ENCODE measurements at places on chromosomes 11 and 22. TPM values are rescaled to one million over a fixed set of nuclear protein-coding genes. Genes with fewer than 3 reads are reported as not detected.

GRCh38 chr22:45094825-45095224, 68.9 kb upstream of the NUP50 start:
- no peak overlapping the region for H3K27ac ChIP-seq
- no peak for DNase-seq
- H3K4me1 ChIP-seq: no peaks in the 10 kb centered on the region
- no peak overlapping the region for H3K4me3 ChIP-seq
- H3K36me3 ChIP-seq: no peaks in the 10 kb centered on the region

GRCh38 chr11:46686886-46687795, 13.3 kb downstream of the ARHGAP1 start:
- no peak overlapping the region for H3K27ac ChIP-seq
- DNase-seq: no peak
- H3K27me3 ChIP-seq: no peaks in the 10 kb centered on the region
- H3K4me3 ChIP-seq: no peak overlapping the region
- H3K4me1 ChIP-seq: no peaks in the 10 kb centered on the region
- peaks cover 7% of the 10 kb centered on the region for H3K36me3 ChIP-seq

DNA sequence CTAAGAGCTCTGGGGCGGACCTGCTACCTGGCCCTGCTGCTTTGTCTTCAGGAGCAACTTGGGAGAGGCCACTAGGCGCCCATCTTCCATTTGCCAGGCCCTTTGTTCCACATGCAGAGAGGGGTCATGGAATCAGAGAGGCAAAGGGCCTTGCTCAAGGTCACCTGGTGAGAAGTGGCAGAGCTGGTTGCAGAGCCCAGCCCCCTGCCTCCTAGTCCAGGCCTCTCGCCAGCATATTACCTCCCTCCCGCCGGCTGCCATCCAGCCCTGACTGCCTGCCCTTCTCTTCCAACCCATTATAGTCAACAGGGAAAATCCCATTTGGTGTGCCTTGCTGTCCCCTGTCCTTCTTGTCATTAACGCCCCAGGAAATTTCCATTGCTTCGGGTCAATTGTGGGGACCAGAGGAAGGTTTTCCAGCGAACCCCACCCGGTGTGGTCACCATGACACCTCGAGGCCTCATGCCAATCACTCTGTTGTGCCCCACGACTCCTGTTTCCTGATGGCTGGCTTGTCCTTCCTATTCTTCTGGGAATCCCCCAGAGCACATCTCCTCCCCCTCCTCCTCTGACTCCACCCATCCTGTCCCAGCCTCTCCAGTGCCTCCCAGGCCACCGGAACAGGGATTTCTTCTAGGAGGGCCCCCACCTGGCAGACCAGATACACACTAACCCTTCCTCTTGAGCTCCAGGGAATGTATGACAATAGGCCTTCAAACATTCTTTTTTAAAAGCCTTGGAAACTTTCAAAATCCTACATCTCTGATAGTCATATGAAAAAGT, 77.0 kb downstream of the NECTIN1 start:
- H3K27me3 ChIP-seq: no peaks in the 10 kb centered on the region
- H3K36me3 ChIP-seq: no peaks in the 10 kb centered on the region
- no peak overlapping the region for H3K4me3 ChIP-seq
- DNase-seq: no peak
- H3K27ac ChIP-seq: no peak overlapping the region

- no peak overlapping the region for H3K27ac ChIP-seq
- DNase-seq: no peak
- no peaks in the 10 kb centered on the region for H3K36me3 ChIP-seq
- no peaks in the 10 kb centered on the region for H3K27me3 ChIP-seq
- H3K4me3 ChIP-seq: no peak overlapping the region
Observed at GRCh38 chr22:28999510-28999909, 62.1 kb downstream of the C22orf31 start.

TCF20 gene
- 81.3 TPM for total RNA-seq

Measured in B cell (primary cell).